ENCODE measurements at places on chromosomes 4 and X.

GRCh38 chr4:19756661-19757060, 495.0 kb upstream of the SLIT2 start:
- no peak for DNase-seq

DNA sequence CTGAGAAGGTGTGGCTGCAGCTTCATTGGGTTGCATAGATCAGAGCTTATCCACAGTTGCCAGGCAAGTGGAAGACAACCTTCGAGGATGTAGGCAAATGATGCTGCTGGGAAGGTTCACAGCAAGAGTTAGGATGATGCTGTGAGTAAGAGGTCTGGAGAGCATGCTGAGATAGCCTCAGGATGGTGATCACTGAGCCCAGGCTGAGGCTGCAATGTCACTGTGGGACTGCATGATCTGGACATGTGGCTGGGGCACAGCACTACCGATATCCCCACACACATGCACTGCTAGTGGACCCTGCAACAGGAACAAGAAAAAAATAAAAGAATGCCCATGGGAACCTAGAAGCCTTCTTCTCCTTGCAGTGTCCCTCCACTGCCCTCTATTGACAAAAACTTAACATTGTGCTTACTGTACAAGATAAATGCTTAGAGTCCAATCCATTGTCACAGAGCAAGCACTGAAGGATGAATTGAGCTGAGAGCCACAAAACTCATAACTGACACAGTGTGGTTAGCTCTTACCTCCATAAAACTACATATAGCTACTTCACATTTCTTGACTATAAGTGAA, 105.6 kb downstream of the CNKSR2 start:
- peak; percentile 16 for DNase-seq

DNA sequence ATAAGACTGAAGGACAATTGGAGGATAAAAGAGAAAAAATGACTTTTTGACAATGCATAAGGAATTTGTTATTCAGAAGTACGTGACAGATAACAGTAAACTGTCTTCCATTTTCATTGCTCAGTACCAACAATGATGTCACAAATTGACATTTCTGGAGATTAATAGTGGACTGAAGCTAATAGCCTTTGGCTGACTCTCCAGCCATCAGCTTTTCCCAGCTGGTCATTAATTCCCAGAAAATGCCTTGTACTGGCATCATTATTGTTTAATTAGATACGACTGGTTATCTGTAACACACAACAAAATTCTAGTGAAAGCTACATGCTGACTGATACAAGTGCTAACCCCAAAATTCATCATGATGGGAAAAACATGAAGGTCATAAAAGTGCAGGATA, 147.9 kb upstream of the FGF13 start:
- DNase-seq, result no peak

GRCh38 chr4:137524725-137525369, 7.4 kb downstream of the PCDH18 start:
- DNase-seq, result no peak

GRCh38 chr4:10721616-10722015, 37.0 kb upstream of the CLNK start:
- DNase-seq, result no peak

- DNase-seq, result no peak
Observed at GRCh38 chr4:177569434-177569833, 127.2 kb upstream of the AGA start.

GRCh38 chr4:124429746-124430250, 282.7 kb downstream of the ANKRD50 start:
- DNase-seq, result no peak

DNA sequence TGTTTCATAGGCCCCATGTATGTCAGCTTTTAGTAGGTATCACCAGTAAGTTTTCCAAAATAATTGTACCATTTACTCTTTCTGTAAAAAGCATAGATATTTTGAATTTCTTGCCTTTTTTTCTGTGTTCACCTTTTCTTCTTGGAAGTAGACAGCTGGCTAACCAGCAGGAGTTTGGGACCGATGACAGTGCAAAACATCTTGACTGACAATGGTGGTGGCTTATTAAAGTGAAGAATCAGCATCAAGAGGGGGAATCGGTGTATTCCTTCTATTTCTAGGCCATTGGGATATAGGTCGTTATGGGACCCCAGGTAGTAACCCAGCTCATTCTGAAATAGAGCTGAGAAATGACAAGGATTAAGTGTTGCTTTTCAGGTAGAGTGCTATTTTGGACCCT, 3.2 kb downstream of the CEP44 start:
- DNase-seq, result no peak

DNA sequence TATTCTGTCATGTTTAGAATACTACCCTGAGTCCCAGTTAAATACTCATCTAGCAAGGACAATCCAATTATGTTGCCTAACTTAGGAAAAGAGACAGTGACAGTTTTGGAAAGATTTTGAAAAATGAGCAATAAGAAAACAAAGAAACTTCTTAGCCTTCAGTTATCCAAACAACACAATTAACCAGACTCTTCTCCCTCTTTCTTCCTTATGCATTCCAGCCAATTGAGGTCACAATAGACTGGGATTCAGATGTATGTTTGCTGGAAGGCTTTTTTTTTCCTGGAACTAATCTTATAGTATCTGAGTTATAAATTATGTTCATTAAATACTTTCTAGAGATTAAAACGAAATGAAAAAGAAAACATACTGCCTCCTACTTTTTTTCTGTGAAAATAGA, 109.6 kb downstream of the GUCY2F start:
- no peak for DNase-seq

- DNase-seq, result no peak
Observed at GRCh38 chrX:323721-324628, 5.4 kb upstream of the GTPBP6 start.

GRCh38 chrX:150692296-150692695, 900 bp upstream of the MTMR1 start:
- DNase-seq, result no peak

DNA sequence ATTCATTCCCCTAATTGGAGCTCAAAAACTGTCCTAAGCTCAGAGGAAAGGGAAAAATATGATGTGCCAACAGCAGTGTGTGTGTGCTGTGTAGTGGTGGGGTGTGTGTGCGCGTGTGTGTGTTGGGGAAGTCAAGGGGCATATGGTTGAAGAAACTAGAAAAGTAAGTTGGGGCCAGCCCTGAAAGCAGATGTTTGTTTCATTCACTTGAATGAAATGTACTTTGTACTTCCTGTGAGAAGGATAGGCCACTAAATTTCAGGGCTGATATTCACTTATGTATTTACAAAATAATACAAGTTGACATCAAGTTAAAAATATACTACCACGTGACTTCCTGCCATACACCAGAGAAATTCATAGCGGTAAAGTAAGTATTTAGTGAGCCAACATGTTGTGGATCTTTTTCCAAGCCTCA, 151.3 kb upstream of the JADE1 start:
- DNase-seq, result no peak

DNA sequence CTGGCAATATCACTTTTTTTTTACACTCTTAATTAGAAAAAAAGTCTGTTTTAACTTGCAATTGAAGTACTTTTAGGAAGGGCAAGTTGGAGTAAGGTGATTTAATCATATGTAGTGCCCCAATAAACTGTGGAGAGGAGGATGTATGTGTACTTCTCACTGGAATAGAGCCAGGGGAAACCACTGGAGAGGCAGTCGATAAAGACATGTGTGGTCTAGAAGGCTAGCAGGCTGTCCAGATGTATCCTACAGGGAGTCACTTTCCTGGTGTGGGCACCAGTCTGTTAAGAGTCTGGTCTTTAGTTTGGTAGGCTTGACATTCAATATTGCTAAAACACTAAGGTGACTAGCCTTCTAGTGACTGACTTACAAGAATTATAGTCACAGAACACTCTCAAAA, 9.6 kb upstream of the SGMS2 start:
- no peak for DNase-seq

GRCh38 chrX:128365492-128365891, 313.3 kb upstream of the ACTRT1 start:
- DNase-seq, result no peak

GRCh38 chr4:66095065-66095464, 424.8 kb upstream of the EPHA5 start:
- DNase-seq, result no peak

DNA sequence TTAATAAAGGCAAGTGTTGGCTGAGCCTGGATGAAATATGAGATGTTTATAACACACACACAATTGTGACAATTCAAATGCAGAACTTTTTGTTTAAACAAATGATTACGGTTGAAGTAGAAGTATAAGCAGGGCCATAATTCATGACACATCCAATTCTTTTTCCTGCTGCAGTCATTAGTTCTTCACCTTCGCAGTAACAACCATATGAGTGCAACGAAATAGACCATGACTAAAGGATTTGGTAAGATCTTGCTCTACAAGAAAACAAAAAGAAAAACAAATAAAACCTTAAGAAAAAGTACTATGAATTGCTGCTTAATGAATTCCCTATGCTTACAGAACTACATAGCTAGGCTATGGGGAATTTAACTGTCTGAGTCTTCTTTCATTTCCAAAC, 13.9 kb upstream of the BMPR1B start:
- no peak for DNase-seq

DNA sequence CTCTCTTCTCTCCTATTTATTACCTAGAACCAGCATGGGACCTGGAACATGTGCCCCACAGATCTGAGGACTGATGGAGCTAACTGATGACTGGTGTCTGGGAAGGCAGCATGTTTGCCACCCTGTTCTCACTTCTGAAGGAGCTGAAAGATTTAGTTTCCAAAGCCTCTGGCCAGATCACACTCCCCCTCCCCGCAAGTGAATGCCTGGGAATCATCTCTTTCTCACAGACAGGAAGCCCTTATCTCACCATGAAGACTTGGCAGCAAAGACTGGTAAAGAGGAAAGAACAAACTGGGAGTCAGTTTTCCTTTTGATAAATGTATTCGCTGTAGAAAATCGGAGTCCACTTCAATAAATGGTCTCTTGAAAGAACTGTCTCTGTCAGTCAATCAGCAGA, 21.0 kb upstream of the PCYT1B start:
- DNase-seq, result no peak

- DNase-seq, result no peak
Observed at GRCh38 chrX:105461016-105461415, 240.5 kb upstream of the TEX13A start.

- DNase-seq, result no peak
Observed at GRCh38 chr4:55854129-55854528, 681 bp downstream of the EXOC1 start.

All from GM13976 (cell line).